ENCODE measurements at places on chromosomes 11 and 22. TPM values are rescaled to one million over a fixed set of nuclear protein-coding genes. Genes with fewer than 3 reads are reported as not detected.
A peak's percentile ranks its signal among the peaks of the same experiment; 100 is the strongest.

DNA sequence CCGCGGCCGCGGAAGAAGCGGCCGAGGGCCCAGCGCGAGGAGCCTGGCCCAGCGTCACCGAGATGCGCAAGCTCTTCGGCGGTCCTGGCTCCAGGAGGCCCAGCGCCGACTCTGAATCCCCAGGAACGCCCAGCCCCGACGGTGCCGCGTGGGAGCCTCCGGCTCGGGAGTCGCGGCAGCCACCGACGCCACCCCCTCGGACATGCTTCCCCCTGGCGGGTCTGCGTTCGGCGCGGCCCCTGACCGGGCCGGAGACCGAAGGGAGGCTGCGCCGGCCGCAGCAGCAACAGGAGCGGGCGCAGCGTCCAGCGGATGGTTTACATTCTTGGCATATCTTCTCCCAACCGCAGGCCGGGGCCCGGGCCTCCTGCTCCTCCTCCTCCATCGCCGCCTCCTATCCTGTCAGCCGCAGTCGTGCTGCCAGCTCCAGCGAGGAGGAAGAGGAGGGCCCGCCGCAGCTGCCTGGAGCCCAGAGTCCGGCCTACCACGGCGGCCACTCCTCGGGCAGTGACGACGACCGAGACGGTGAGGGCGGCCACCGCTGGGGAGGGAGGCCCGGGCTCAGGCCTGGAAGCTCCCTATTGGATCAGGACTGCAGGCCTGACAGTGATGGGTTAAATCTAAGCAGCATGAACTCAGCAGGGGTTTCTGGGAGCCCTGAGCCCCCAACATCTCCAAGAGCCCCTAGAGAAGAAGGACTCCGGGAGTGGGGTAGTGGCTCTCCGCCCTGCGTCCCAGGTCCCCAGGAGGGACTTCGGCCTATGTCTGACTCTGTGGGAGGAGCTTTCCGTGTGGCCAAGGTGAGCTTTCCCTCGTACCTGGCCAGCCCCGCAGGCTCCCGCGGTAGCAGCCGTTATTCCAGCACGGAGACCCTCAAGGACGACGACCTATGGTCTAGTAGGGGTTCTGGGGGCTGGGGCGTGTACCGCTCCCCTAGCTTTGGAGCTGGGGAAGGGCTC lies 1.2 kb downstream of the ARHGEF17 start:
- no peaks in the 10 kb centered on the region for H3K36me3 ChIP-seq
- H3K4me3 ChIP-seq, result peak overlapping the region; percentile 86
- no peak overlapping the region for H3K27ac ChIP-seq
- H3K4me1 ChIP-seq, result peaks cover 9% of the 10 kb centered on the region
- no peak for DNase-seq

Gene TUB
- total RNA-seq, result 3.2 TPM

DNA sequence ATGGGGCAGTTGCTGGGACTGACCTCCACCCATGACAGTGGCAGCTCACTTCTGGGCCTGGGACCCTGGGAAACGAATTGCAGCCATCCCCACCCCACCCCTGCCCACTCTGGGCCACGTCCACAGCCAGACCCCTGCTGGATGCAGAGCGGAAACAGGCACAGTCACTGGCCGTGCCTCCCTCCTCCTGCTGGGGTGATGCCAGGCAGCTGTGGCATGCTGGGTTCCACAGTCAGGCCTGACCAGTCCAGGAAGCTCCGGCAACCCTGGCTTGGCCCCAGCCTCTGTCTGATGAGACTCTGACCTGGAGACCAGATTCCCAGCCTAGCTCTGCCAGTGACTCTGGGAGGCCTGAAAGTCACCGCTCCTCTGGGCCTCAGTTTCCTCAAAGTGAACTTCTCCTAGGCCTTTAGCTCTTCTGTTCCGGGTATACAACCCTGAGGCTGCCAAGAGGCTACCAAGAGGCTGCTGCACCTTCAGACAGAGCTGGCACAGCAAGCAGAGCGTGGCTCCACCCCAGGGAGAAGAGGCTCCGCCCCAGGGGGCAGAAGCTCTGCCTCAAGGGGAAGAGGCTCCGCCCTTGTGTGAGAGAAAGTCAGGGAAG lies 8.9 kb downstream of the SULT4A1 start:
- no peak for DNase-seq
- H3K4me3 ChIP-seq, result no peak overlapping the region
- H3K27ac ChIP-seq, result no peak overlapping the region
- peaks cover 18% of the 10 kb centered on the region for H3K27me3 ChIP-seq
- no peaks in the 10 kb centered on the region for H3K4me1 ChIP-seq
- no peaks in the 10 kb centered on the region for H3K36me3 ChIP-seq

DNA sequence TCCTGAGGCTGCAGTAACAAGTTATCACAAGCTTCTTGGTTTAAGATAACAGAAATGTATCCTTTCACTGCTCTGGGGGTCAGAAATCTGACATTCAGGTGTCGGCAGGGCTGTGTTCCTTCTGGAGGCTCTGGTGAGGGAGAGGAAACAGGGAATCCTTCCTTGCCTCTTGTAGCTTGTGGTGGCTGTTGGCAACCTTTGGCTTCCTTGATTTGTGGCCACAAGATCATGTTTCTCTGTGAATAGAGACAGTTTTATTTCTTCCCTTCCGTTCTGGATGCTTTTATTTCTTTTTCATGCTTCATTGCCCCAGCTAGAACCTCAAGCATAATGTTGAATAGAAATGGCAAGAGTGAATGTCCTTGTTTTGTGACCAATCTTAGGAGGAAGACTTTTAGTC lies 44.0 kb downstream of the MPPED1 start:
- H3K27ac ChIP-seq, result no peak overlapping the region
- no peaks in the 10 kb centered on the region for H3K4me1 ChIP-seq
- peaks cover 9% of the 10 kb centered on the region for H3K27me3 ChIP-seq
- H3K36me3 ChIP-seq, result no peaks in the 10 kb centered on the region
- H3K4me3 ChIP-seq, result no peak overlapping the region

Gene WBP2NL
- not detected for total RNA-seq

- no peaks in the 10 kb centered on the region for H3K27me3 ChIP-seq
- H3K4me3 ChIP-seq, result no peak overlapping the region
- H3K27ac ChIP-seq, result no peak overlapping the region
- H3K4me1 ChIP-seq, result no peaks in the 10 kb centered on the region
These were observed 12.9 kb downstream of the LRRC4C start for GRCh38 chr11:41446566-41446965.

DNA sequence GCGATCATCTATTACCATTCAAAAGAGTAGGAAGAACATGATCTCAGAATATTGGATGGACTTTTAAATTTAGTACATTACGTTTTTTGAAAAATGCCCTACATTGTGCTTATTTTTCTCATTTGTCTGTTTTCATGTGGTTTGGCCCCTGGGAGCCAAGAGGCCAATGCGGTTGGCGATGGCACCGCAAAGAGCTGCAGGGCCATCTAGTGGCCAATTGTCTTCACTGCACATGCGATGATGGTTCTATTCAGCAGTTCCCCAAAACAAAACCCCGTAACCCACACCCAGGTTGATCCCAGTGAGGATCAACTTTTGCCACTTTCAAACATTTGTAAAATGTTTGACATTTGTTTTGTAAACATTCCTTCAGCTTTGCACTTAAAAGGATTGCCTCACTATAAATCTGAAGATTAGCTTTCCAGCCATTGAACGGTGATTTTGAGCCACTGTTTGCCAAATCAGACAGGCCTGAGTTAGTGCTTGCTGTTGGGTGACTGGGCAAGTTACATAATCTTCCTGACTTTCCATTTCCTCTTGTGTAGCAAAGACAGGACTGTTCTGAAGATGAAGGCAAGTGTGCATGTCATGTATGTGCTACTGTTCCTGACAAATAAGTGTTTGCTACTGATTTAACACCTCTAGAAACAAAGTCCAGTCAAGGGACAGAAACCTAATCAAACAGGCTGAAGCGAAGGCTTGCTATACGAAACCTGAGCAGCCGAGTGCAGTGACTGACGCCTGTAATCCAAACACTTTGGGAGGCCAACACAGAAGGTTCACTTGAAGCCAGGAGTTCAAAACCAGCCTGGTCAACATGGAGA lies 29.2 kb upstream of the XBP1 start:
- H3K36me3 ChIP-seq, result no peaks in the 10 kb centered on the region
- no peaks in the 10 kb centered on the region for H3K27me3 ChIP-seq
- H3K4me3 ChIP-seq, result no peak overlapping the region
- H3K27ac ChIP-seq, result no peak overlapping the region
- DNase-seq, result peak; percentile 80
- H3K4me1 ChIP-seq, result no peaks in the 10 kb centered on the region

GRCh38 chr22:35900483-35901168 lies 128.0 kb downstream of the RBFOX2 start:
- no peaks in the 10 kb centered on the region for H3K27me3 ChIP-seq
- peaks cover 18% of the 10 kb centered on the region for H3K4me1 ChIP-seq
- H3K27ac ChIP-seq, result no peak overlapping the region
- peak; percentile 43 for DNase-seq

DNA sequence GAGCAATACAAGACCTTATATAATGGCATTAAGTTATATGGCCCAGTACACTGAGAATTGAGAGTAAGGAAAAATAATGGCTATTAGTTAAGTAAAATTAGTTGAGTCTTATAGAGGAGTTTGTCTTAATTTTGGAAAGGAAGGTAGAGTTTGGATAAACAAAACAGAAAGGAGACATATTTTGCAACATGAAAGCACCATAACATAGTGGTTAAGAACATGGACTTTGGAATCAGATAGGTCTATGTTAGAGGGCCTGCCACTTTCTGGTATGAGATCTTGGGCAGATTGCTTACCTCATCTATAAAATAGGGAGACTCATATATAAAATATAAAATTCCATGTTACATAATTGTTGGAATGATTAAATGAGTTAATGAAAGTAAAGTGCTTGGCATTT lies 68.9 kb downstream of the CSTPP1 start:
- H3K36me3 ChIP-seq, result no peaks in the 10 kb centered on the region
- no peaks in the 10 kb centered on the region for H3K4me1 ChIP-seq
- H3K27ac ChIP-seq, result no peak overlapping the region
- no peak for DNase-seq

Gene CCDC73
- not detected for total RNA-seq

- peak; percentile 79 for DNase-seq
- no peak overlapping the region for H3K4me3 ChIP-seq
- H3K27me3 ChIP-seq, result no peaks in the 10 kb centered on the region
- H3K36me3 ChIP-seq, result no peaks in the 10 kb centered on the region
- H3K27ac ChIP-seq, result peak overlapping the region; percentile 76
These were observed 110.3 kb upstream of the PITPNB start for GRCh38 chr22:28029201-28029948.

- no peaks in the 10 kb centered on the region for H3K27me3 ChIP-seq
- H3K36me3 ChIP-seq, result no peaks in the 10 kb centered on the region
- peaks cover 27% of the 10 kb centered on the region for H3K4me1 ChIP-seq
- DNase-seq, result no peak
These were observed 1.3 kb downstream of the ESAM start for GRCh38 chr11:124760806-124761205.

Gene SLC29A2
- total RNA-seq, result 25.5 TPM

DNA sequence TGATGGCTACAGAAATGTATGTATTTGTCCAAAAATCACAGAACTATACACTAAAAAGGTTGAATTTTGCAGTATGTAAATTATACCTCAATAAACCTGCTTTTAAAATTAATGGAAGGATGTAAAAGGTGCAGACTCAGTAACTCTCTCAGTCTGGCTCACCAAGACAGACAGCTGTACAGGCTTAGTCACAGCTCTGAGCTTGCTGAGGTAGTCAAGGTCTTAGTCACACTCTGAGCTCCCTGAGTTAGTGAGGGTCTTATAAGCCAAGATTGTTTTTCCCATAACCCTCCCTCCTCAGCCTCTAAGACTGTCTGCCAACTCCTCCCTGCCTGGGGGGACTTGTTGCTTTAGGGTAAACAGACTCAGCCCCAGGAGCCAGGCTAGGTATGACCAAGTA lies 59.3 kb upstream of the IZUMO1R start:
- peak; percentile 36 for DNase-seq
- H3K4me1 ChIP-seq, result no peaks in the 10 kb centered on the region
- H3K4me3 ChIP-seq, result no peak overlapping the region
- H3K27ac ChIP-seq, result no peak overlapping the region
- H3K36me3 ChIP-seq, result no peaks in the 10 kb centered on the region
- H3K27me3 ChIP-seq, result no peaks in the 10 kb centered on the region

Gene THY1
- not detected for total RNA-seq

All from PC-3 (cell line).